ENCODE measurements at places on chromosomes 13 and 19.

DNA sequence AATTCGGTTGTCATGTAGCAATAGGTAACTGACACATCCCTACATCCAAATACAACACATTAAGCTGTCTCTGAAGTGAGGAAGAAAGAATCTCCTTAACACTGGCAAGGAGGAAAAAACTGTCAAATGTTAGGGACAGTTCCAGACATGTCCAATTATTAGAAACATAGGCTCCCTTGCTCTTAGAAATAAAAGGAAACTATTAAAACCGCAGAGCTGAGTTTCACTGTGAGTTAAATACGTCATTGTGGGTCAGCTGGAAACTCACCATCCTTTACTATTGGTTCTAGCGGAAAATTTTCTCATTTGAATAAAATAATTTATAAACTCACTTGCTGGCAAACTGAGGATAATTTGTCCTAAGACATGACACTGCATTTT is 40.7 kb downstream of the STARD13 start:
- no peak for DNase-seq

DNA sequence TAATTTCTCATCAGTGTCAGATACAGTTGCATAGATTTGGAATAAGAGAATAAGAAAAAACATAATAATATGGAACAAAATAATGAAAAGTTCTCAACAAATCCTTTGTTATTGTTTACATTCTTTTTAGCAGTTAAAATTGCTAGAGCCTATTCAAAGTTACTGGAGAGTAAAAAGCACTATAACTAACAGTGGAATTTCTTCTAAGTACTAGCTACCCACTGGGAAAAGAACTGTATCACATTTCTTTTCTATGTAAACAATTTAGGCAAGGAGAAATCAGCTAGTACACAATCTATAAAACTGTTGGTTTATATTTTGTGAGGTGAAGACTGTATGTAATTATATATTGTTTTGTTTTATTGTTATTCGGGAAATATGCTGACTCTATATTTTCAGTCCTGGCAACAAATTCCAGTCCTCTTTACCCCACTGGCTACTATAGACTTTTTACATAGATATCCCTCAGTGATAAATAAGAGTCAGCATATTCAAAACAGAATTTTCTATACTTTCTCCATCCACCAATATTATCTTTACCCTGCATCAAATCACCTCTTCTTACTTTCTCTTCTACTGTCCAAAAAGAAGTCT is 222.0 kb downstream of the PCDH9 start:
- no peak for DNase-seq

DNA sequence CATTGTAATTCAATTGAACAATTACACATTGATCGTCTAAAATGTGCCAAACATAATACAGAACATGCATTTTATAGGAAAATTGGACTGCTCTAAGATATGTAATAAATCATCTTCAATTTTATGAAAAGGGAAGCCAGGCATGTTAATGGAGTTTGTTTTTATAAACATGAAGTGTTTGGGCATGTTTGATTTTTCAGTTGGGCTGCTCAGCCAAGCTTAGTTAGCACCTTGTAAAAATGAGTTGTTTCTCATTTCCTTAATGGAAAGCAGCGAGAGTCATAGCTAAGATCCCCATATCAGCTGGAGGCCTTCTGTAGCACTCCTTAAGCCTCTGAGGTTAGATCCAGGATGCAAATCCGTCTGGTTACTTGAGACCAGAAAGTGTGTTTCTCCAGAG is 422.3 kb downstream of the SPRY2 start:
- no peak for DNase-seq

DNA sequence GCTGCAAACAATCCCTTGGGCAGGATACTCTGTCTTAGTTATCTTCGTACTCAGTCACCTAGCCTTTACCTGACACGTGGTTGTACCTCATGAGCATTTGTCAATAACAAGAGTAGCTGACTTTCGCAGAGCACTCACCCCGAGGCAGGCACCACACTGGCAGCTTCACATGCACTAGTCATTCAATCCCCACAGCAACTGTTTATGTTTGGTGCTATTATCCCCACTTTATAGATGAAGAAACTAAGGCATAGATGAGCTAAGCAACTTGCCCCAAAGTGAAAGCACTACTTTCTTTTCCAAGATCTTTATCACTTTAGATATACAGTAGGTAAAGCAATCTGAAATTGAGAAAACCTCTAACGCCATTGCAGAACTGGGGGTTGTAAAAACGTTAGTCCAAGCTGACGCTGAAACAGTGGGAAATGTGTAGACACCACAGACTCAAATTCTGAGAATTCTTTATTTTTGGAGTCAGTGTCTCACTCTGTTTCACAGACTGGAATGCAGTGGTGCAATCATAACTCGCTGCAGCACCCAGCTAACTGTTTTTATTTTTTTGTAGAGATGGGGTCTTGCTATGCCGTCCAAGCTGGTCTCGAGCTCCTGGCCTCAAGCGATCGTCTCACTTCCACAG is 446.0 kb downstream of the FOXO1 start:
- DNase-seq, result no peak

- DNase-seq, result no peak
Measured at GRCh38 chr19:20307127-20307526, 140.1 kb downstream of the ZNF486 start.

- no peak for DNase-seq
Measured at GRCh38 chr19:7844951-7845350, 14.9 kb downstream of the EVI5L start.

DNA sequence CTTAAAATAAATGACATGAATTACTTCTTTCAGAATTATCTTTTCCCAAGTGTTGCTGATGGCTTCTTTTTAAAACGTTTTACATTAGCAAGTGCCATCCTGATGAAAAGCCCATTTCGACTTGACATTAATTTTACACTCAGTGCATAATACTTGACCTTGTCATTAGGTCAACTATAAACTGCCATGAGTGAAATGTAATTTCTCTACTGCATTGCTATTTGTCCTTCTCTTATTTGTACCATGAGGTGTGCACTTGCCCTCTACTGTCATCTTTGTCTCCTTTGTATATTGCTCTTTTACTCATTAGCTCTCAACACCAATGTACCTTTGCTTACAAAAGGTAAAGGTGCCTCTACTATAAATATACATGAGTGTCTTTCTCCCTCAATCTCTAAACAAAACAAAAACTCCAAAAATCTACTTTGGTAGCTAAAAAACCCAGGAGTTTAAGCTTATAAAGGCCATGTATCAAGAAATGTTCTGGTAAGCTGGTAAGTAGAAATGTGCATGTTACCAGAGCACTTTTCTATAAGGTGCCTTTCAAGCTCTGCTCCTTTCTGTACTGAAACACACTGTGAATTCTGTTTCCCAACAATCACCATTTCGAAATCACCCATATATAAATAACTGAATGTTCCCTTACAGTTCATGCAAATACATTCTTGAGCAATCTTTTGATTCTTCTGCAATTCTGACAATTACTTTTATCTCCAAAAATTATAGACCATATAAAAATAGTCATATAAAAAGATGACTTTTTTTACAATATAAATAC is 351.4 kb downstream of the SLITRK5 start:
- DNase-seq, result no peak
